Nephron progenitor cell (in vitro differentiated cells): ENCODE measurements at places on chromosomes 4 and X.

GRCh38 chrX:19535476-19535875 is 20.2 kb upstream of the MAP3K15 start:
- no peak for DNase-seq

GRCh38 chrX:72536542-72536941 is 36.1 kb downstream of the HDAC8 start:
- DNase-seq, result no peak

GRCh38 chrX:7711167-7711566 is 131.8 kb upstream of the VCX start:
- DNase-seq, result no peak

GRCh38 chrX:44061968-44062614 is 88.9 kb upstream of the NDP start:
- DNase-seq, result no peak

GRCh38 chr4:145048817-145049216 is 49.2 kb downstream of the ANAPC10 start:
- DNase-seq, result no peak
